Fibroblast of skin of right quadriceps (primary cell): ENCODE measurements at places on chromosomes 3 and 15.

DNA sequence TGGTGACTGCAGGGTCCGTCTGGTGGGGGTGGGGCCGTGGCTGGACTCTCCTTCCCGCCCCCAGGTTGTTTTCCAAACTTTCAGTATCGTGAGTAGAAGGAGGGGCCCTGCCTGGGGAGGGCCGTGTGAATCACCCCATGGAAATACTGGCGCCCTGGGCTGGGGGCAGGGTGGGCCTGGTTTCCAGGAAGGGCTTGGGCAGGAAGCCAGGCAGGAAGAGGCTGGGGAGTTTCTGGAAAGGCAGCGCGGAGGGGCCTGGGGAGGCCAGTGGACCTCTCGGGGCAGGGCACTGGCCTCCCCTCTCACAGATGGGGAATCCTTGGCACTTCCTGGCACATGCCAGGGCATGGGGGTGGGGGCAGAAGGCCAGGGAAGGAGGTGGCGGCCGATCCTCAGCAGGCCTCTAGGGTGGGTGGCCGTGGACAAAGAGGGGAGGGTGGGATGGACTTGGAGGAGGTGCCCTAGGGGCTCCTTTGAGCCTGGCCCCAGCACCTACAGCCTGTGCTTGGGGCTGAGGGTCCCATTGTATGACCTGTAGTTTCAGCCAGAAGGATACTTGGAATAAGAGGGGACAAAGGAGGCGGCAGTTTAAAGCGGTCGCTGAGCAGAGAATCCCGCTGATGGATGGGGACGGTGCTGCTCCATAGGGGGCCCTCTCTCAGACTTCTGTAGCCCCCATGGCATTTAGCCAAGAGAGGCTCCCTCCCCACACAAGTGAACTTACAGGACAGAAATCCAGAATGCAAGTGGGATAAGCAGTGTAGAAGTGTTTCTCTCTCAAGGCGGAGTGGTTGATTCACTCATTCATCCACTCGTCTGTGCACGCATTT is 56.5 kb upstream of the GATA2 start:
- DNase-seq, result peak; percentile 95

- no peak for DNase-seq
These were observed 239.9 kb upstream of the NAALADL2 start for GRCh38 chr3:174619239-174619638.

GRCh38 chr3:59538753-59539432 is 489.1 kb upstream of the CFAP20DC start:
- no peak for DNase-seq

DNA sequence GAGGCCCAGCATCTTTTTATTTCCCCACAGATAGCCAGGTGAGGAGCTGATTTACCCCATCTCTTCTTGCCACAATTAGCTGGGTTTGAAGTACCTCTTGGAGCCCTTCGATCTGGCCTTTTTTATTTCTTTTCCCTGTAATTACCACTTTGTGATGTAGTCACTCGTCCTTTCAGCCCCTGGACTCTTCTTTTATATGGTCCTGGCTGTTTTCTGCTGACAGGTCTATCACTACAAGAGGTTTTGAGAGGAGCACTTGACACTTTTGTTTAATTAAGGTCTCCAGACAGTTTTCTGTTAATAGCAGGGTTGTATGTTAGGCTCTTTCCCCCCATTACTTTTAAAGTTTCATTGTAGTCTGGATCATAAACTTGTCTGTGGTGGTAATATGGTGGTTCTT is 11.8 kb downstream of the ATXN7 start:
- DNase-seq, result no peak
